MCF 10A (cell line): ENCODE measurements at places on chromosomes 6 and 20.

- no peak for DNase-seq
These were observed 2.9 kb downstream of the TREM1 start for GRCh38 chr6:41283600-41283999.

DNA sequence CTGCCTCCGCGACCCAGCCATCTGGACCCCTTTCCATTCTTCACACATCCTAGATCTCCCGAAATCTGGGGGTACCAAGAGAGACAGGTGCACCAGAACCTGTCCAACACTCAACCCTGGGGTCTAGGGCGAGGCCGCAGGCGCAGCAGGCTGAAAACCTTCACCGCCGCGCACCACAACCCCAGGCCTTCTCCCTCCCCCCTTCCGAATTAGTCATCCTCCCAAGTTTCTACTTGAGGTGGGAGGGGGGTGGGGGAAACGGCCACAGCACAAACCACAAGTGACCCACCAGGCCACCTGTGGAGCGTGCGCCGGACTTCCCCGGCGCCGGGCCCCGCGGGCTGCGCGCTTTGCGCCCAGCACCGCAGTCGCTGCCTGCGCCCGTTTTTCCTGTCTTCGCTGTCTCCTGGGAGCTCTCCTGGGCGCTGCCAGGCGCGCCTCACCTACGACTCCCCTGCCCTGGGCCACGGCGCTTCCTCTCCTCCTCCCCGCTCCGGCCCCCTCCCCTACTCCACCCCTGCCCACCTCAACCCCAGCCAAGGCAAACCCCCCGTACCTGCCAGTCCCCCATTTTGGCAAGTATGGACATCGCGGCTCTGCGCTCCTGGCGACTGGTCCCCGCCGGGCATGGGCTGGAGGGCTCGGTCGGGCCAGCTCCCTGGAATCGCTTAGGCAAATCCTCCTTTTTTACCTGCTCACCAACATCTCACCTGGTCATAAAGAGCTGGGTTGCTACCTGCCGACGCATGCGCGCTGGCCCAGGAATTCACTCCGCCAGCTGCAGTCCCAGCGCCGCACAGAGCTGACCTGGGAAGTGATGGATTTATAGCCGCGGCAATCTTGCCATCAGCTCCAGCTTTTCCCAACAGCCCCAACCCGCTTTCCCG is 4.2 kb upstream of the TFAP2A start:
- DNase-seq = peak; percentile 96

- peak; percentile 28 for DNase-seq
These were observed 84.7 kb downstream of the HAO1 start for GRCh38 chr20:7855545-7855944.

DNA sequence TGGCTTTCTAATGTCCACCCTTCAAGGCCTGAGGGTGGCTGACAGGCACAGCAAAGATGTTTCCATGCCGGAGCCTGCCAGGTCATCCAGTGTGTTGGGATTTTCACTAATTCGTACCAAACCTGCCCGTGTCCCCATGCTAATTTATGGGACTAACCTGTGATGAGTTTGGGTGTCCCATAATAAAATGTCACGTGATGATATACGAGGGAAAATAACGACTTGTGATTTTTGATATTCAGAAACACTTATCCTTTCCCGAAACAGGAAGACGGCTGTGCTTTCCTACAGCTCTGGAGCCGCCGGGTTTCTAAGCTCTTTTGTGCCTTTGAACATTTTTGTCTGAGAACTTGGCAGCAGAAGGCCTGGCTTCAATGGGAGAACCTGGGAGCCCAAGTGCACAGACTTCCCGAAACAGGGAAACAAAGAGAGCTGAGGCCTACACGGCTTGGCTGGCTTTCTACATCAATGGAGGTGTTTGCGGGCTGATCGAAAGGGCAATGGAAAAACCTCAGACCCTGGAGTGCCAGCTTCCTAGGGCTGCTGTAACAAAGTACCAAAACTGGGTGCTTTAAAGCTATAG is 171.9 kb upstream of the JARID2 start:
- no peak for DNase-seq

GRCh38 chr6:138264372-138264880 is 46.1 kb upstream of the PBOV1 start:
- DNase-seq = no peak

GRCh38 chr20:31869942-31870725 is at the start of the genes DUSP15 and TTLL9:
Gene DUSP15 (minus strand): TSS chr20:31870527. CDS start chr20:31870337, 190 bp downstream.
Gene TTLL9 (plus strand): TSS chr20:31870634. CDS start chr20:31871127, 493 bp downstream.
- no peak for DNase-seq
